Foreskin fibroblast (primary cell): ENCODE measurements at places on chromosomes 11 and 22.
A peak's percentile ranks its signal among the peaks of the same experiment; 100 is the strongest.

- DNase-seq: no peak
Measured at GRCh38 chr22:42725606-42726355, 5.1 kb upstream of the A4GALT start.

GRCh38 chr11:30322191-30322590, 713 bp upstream of the ARL14EP start:
- DNase-seq: no peak

- DNase-seq: peak; percentile 47
Measured at GRCh38 chr22:31230871-31231621, 18.9 kb downstream of the LIMK2 start.

DNA sequence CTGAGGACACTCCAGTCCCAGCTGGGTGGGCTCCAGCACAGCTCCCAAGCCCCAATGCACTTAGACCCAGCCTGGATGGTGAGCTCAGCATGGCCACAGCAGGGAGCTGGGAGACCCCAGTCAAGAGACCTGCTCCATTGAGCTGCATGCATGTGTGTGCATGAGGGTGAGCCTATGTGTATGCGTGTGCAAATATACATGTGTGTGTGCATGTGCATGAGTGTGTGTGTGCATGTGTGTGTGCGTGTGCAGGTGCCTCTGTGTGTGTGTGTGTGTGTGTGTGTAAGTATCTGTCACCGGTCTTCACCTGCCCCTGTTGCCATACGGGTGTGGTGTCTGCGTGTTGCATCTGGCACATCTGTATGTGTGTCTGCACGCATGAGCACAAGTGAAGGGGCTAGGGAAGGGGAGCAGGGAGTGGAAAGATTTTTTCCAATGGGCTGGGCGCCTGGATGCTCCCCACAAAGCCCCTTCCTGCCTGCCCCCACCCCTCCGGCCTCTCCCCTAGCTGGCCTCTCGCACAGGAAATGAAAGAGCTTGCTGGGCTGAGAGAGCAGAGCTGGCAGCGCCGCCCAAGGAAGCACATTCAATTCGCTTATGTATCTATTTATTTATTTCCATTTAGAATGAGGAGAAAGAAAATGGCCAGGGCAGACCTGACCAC, 4.1 kb downstream of the TSPAN32 start:
- peak; percentile 72 for DNase-seq

- DNase-seq: no peak
Measured at GRCh38 chr11:109349276-109350080, 72.5 kb upstream of the C11orf87 start.
